ENCODE measurements at places on chromosomes 2 and 18.

- DNase-seq, result no peak
These were observed 290.8 kb downstream of the KCNS3 start for GRCh38 chr2:18169121-18169892.

GRCh38 chr2:239519089-239519920 is 118.5 kb upstream of the HDAC4 start:
- no peak for DNase-seq

GRCh38 chr2:105413206-105413605 is 14.4 kb upstream of the FHL2 start:
- no peak for DNase-seq

DNA sequence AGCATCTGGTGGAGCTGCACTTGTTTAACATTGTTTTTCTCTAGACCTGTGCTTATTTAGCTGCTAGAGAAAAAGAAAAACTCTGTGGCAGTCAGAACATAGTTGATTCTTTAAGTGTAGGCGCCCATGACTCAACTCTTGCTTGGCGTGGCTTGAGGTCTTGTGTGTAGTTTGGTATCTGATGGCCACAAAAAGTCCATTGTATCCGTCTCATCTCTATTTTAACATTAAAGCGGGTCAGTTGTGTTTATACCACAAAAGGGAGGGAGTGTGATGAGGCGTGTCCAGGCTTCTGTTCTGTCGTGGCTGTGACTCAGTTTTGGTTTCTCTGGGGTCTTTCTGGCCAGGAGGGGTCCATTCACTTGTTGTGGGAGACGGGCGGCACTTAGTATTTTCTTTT is 24.2 kb upstream of the UGT1A8 start:
- DNase-seq, result peak; percentile 16

GRCh38 chr2:23199115-23199918 is 185.7 kb upstream of the KLHL29 start:
- peak; percentile 26 for DNase-seq

GRCh38 chr2:128313091-128313836 is 5.4 kb downstream of the HS6ST1 start:
- DNase-seq, result peak; percentile 74

DNA sequence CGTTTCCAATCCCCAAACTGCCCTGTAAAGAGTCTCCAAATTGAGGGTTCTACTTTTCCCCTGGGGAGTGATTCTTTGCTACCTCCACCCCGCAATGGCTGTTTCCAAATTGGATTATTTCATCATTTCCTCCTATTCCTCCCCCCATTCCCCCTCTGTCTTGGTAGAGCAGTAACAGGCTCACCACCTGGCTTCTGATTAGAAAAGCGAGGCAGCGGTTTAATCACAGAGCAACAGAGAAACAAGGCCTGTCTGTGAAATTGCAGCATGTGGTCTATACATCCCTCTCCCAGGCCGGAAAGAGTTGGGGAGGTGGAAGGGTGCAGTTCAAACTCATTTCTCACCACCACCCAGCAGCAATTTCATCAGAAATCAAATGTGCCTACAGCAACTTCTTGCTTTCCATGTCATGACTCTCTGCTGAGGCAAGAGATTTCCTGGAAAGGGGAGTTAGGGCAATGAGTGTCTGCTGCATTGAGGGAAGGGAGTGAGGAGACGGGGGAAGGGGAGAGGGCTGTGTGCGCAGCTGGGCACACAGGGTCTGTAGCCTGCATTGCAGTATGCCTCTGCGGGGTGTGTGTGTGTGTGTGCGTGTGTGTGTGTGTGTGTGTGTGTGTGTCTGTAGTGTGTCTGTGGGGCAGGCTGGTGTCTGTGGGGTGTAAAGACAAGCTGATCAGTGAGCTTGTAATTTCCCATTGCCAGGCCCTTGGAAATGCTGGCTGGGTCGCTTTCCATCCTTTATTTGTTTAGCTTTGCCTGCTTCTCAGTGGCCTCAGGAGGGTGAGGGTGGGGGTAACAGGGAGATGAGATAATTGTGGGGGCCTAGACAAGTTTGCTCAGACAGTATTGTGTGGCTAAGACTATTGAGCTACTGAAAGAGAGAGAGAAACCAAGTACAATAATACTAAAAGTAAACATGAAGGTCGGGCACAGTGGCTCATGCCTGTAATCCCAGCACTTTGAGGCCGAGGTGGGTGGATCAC is 13.5 kb upstream of the IGFBP2 start:
- no peak for DNase-seq

GRCh38 chr2:119214453-119215037 is 9.1 kb upstream of the STEAP3 start:
- no peak for DNase-seq

- DNase-seq, result no peak
These were observed 155.1 kb upstream of the LMAN1 start for GRCh38 chr18:59514203-59514602.

- DNase-seq, result no peak
These were observed 7.7 kb downstream of the ITGB1BP1 start for GRCh38 chr2:9415516-9416169.

- DNase-seq, result no peak
These were observed 1.1 kb downstream of the IGFBP5 start for GRCh38 chr2:216694082-216694825.

GRCh38 chr2:98665677-98666076 is 57.3 kb downstream of the UNC50 start:
- no peak for DNase-seq

- DNase-seq, result no peak
These were observed 76.4 kb downstream of the AGAP1 start for GRCh38 chr2:235570256-235570655.

GRCh38 chr2:193199322-193199721 is 1004.6 kb upstream of the TMEFF2 start:
- DNase-seq, result no peak

GRCh38 chr18:63236406-63236805 is 83.2 kb downstream of the BCL2 start:
- no peak for DNase-seq

DNA sequence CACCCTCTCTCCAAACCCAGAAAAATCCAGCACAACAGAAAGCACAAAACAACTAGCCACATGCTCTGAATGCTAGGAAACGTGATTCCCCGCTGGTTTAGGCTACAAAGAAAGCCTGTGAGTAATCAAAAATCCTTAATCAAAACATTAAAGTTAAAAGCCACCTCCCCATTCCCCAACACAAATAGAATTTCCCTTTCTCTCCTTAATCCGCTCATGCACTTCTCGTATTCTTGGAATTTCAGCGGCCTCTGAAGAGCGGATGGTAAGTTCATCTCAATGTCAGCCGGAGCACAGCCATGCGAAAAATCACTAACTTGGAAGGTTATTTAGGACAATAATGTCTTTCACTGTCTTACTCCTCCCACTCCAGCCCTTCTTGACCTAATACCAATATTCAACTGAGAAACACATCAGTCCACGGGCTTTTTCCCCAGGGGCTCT is 126.7 kb downstream of the OSBPL1A start:
- DNase-seq, result peak; percentile 3

DNA sequence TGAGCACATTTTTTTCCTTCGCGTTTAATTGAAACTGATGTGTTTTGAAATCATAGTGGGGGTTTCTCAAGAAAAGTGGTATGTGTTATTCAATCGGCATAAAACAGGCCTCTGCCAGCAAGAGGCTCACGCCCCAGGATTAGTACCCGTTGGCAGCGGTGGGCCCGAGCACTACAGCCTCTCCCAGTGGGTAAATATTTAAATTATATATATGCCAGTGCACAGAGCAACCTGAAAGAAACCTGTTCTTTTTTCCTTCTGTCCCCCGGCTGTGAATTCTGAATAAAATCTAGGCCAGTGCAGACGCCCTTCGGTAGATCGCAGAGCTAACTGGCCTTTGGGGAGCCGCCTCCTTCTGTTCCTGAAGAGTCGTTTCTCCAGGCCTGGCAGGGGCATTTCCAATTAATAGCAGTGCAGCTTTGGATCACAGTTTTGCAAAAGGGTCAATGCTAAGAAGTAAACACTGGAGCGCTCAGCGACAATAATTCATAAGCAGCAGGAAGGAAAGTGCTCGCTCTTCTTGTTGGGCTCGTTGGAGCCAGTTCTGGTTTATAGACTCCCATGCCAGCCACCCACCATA is 202.8 kb upstream of the SALL3 start:
- no peak for DNase-seq

- no peak for DNase-seq
These were observed 430.2 kb upstream of the PIK3C3 start for GRCh38 chr18:41524674-41525470.

- DNase-seq, result no peak
These were observed 99.7 kb upstream of the SERTAD2 start for GRCh38 chr2:64753399-64753798.

GRCh38 chr2:37897511-37897910 is 27.6 kb upstream of the RMDN2 start:
- DNase-seq, result no peak

GRCh38 chr2:2889141-2889540 is 488.5 kb downstream of the EIPR1 start:
- DNase-seq, result no peak

DNA sequence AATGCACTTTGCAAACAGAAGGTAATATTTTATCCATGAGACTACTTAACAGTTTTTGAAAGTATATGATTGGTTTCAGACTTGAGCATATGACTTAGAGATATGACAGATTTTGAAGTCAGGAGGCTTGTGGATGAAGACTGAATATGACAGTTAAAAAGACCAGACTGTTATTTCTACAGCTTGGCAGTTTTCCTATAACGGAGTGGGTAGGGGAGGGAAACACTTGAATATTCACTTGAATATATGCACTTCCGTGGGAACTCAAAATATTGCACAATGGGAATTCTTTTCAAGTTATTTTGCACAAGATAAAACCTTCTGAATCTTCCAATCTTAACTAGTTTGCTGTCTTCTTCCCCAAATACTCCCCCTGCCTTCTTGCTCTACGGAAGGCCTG is 64.6 kb upstream of the ACKR3 start:
- DNase-seq, result no peak

DNA sequence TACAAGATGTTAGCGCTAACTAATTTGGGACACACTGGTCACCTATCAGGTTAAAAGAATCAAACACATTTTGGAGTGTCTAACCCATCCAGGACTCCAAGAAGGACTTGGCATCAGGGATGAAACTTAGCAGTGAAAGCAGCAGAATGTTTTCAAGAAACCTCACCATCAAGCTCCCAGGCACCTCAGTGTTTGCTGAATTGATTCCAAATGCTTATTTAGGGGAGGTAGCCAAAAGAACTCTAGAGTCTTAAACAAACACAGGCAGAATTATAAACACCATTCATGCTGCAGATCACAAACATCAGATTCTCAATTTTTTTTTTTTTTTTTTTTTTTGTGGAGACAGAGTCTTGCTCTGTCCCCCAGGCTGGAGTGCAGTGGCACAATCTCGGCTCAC is 122.8 kb upstream of the UXS1 start:
- DNase-seq, result no peak

DNA sequence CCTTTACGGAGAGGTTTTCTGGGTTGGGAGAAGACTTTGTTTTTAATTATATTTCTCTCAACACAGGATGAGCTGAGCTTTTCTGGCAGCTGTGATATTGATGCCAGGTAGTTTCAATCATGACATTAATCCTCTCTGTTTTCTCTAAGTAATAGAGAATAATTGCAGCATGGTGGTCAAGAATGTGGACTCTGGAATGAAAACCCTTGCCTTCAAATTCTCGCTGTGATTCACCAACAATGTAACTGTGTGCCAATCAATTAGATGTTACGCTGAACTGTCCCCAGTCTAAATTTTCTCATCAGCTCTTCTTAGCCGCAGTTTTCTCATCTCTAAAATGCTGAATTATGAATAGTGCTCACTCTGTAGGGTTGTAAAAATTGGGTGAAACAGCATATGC is 31.6 kb upstream of the PPM1B start:
- DNase-seq, result no peak

- no peak for DNase-seq
These were observed 93.8 kb upstream of the FSIP2 start for GRCh38 chr2:185644828-185645227.

DNA sequence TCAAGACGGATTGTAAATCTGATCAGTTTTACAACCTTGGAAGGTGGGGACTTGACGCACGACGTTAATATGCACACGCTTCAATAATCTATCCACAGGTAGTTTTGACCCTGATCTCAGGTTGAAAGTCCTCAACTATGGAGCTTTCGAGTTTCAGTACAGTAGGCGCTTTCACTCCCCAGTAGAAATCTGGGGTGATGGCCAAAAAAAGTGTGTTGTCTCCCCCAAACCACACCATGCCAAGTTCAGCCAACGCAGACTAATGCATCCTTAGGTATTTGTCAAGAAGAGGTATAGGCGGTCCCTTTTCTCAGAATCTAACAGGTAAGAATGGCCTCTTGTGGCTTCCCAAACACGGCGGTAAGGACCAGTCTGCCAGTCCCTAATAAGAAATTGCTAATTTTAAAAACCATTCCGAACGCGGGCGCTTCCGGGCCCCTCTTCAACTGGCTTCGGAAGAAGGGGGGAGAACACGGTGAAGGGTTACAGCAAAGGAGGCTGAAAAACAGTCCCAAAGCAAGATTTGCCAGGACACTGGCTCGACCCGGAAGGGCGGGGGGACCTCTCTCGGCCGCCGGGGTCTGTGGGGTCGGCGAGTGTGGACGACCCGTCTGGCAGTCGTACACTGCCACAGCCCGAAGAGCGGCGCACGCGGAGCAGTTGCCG is 659 bp downstream of the FAM210A start:
- no peak for DNase-seq

GRCh38 chr2:96913117-96913397 is 43.2 kb upstream of the SEMA4C start:
- no peak for DNase-seq

- DNase-seq, result no peak
These were observed 225.9 kb upstream of the FBXO11 start for GRCh38 chr2:48132271-48132625.

- DNase-seq, result no peak
These were observed 505.5 kb upstream of the ZEB2 start for GRCh38 chr2:145025382-145025781.

GRCh38 chr2:203973676-203974075 is 37.1 kb downstream of the ICOS start:
- DNase-seq, result no peak

GRCh38 chr2:100367163-100367562 is 44.9 kb upstream of the LONRF2 start:
- no peak for DNase-seq

DNA sequence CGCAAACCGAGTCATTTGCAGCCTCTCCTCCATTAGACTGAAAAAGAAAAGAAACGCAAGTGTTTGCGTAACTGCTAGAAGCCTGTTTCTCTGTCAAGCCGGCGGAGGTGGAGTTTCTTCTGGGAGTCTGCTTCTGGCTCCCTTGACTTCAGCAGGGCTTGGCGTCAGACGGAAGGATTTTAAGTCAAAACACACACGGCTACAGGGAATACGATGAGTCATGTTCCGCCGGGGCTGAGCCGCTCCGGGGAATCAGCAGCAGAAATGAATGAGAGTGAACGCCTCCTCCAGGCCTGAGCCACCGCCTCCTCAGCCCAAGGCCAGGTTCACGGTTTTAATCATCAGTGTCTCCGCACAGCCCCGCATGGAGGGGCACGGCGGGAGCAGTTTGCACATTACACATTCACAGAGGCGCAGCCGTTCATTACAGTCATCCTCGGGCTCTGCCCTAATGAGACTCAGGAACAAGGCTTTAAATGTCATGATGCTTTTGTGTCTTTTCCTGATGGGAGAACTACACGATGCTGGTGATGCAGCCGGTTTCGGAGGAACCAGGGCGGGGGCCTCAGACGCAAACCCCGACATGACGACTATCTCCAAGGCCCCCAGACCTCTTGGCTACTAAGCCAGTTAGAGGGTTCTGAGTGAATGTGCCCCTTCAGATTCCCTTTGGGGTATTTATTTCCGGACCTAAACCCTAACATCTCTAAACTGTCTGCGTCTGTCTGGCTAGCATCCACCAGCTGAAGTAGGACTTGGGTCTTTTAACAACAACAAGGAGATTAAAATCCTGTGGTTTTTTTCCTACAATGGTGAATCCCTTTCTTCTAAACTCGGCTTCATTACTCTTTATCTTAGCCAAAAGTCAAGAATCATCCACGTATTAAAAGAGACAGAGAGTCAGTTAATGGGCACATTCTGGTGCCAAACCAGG is 11.1 kb upstream of the SCG2 start:
- peak; percentile 93 for DNase-seq

All from urothelium cell line (cell line).